ENCODE measurements at places on chromosomes 16 and 17. TPM values are rescaled to one million over a fixed set of nuclear protein-coding genes. Genes with fewer than 3 reads are reported as not detected.

KIF1C gene
- 88.9 TPM for total RNA-seq

TBC1D28 gene
- not detected for total RNA-seq

CETP gene
- total RNA-seq: 0.40 TPM

FAM171A2 gene
- total RNA-seq: 6.1 TPM

TBC1D26 gene
- 6.0 TPM for total RNA-seq

CES5A gene
- not detected for total RNA-seq

KRTAP1-1 gene
- total RNA-seq: not detected

NPIPB2 gene
- 11.2 TPM for total RNA-seq

TMEM97 gene
- 11.8 TPM for total RNA-seq

TLK2 gene
- 24.1 TPM for total RNA-seq

GRCh38 chr16:2707368-2708289 lies 12.4 kb downstream of the PRSS27 start:
- no peak for DNase-seq
- H3K4me1 ChIP-seq: no peaks in the 10 kb centered on the region
- no peaks in the 10 kb centered on the region for H3K36me3 ChIP-seq
- H3K27me3 ChIP-seq: no peaks in the 10 kb centered on the region
- H3K4me3 ChIP-seq: no peak overlapping the region

DNA sequence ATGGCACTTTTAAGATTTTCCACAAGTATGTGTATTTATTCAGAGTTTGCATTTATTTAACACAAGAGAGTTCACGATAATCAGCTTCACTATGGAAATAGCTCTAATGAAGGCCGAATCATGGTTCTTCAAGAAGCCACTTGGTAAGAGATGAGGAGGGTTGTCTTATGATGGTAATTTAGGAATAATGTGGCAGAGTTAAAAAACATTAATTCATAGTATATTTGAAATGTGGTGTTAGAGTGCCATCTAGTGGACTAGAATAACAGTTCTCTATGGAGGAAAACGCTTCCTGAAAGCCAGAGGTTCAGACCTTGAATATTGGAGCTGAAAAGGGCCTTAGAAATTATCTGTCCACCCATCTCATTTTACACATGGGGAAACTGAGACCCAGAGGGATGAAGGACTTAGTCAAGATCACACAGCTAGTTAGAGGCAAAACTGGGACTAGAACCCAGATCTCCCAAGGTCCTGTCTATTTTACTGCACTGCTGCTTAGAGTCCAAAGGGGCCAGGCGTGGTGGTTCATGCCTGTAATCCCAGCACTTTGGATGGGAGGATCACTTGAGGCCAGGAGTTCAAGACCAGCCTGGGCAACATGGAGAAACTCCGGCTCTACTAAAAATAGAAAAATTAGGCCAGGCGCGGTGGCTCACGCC lies 33.8 kb upstream of the KPNB1 start:
- DNase-seq: no peak
- H3K4me1 ChIP-seq: peaks cover 3% of the 10 kb centered on the region
- no peak overlapping the region for H3K4me3 ChIP-seq
- H3K27me3 ChIP-seq: no peaks in the 10 kb centered on the region
- H3K27ac ChIP-seq: no peak overlapping the region

- DNase-seq: no peak
- H3K27ac ChIP-seq: no peak overlapping the region
- no peak overlapping the region for H3K4me3 ChIP-seq
- no peaks in the 10 kb centered on the region for H3K4me1 ChIP-seq
- peaks cover 12% of the 10 kb centered on the region for H3K36me3 ChIP-seq
Observed at GRCh38 chr17:4180791-4181190, 37.8 kb downstream of the CYB5D2 start.

DNA sequence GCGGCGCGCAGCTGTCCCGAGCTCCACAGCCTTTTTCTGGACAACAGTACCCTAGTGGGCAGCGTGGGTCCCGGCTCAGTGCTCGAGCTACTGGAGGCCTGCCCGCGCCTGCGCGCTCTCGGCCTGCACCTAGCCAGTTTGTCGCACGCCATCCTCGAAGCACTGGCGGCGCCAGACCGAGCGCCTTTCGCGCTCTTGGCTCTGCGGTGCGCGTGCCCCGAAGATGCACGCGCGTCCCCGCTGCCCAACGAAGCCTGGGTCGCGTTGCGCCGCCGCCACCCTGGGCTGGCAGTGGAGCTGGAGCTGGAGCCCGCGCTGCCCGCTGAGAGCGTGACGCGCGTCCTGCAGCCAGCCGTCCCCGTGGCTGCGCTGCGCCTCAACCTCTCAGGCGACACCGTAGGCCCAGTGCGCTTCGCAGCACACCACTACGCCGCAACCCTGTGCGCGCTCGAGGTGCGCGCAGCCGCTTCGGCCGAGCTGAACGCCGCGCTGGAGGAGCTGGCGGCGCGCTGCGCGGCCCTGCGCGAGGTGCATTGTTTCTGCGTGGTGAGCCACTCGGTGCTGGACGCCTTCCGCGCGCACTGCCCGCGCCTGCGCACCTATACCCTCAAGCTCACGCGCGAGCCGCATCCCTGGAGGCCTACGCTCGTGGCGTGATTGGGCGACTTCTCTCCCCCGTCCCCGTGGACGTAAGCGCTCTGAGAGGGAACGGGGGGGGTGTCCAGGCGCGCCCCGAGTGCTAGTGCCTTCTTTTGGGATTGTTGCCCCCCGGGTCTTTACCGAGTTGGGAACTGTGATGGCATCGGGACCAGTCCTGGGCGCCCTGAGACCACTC lies 1.2 kb upstream of the HSF4 start:
- peak overlapping the region; percentile 94 for H3K27ac ChIP-seq
- DNase-seq: peak; percentile 56
- no peaks in the 10 kb centered on the region for H3K36me3 ChIP-seq
- H3K27me3 ChIP-seq: no peaks in the 10 kb centered on the region

- no peak overlapping the region for H3K27ac ChIP-seq
- H3K4me3 ChIP-seq: no peak overlapping the region
- H3K4me1 ChIP-seq: no peaks in the 10 kb centered on the region
- no peaks in the 10 kb centered on the region for H3K36me3 ChIP-seq
- no peaks in the 10 kb centered on the region for H3K27me3 ChIP-seq
Observed at GRCh38 chr16:54344646-54345630, 58.4 kb upstream of the IRX3 start.

DNA sequence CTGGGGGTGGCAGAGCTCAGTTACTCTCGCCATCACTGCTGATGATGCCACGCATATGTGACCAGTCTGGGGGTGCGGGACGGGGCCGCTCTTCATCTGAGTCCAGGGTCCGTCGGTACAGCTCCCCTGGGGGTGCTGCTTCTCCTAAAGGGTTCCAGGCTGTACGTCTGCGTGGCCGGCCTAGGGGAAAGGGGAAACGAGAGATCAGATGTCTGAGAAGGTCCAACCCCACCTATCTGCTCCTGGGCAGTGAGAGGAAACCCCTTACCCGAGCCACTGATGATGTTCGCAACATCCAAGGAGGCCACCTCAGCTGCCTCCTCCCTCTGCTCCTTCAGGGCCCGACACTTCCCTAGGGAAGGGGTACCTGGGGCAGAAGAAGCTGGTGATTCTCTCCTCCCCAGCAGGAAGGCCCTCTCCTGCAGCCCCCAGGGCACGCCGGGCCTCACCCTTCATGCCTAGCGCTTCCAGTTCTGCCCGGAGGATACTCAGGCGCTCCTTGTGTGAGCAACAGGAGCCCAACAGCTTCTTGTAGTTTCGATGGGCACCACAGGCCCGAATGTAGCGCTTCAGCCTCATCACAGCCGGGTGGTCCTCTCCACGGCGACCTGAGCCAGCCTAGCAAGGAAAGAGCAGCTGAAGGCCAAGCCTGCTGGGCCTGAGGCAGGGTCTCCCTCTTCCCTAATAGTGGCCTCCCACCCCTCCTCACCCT lies 2.1 kb downstream of the HIRIP3 start:
- H3K4me1 ChIP-seq: peaks cover 10% of the 10 kb centered on the region
- no peak overlapping the region for H3K4me3 ChIP-seq
- H3K36me3 ChIP-seq: peaks cover 6% of the 10 kb centered on the region
- DNase-seq: no peak
- H3K27me3 ChIP-seq: no peaks in the 10 kb centered on the region

- no peak for DNase-seq
- no peak overlapping the region for H3K4me3 ChIP-seq
- H3K27me3 ChIP-seq: no peaks in the 10 kb centered on the region
- peaks cover 15% of the 10 kb centered on the region for H3K4me1 ChIP-seq
- no peaks in the 10 kb centered on the region for H3K36me3 ChIP-seq
Observed at GRCh38 chr17:19645734-19646201, 2.8 kb upstream of the ALDH3A2 start.

DNA sequence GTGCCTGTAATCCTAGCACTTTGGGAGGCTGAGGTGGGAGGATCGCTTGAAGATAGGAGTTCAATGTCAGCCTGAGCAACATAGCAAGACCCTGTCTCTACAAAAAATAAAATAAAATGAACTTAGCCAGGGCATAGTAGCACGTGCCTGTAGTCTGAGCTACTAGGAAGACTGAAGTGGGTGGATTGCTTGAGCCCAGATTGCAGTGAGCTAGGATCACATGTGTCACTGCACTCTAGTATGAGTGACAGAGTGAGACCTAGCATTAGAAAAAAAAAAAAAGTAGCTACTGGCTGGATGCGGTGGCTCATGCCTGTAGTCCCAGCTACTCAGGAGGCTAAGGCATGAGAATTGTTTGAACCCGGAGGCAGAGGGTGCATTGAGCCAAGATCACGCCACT lies 6.0 kb downstream of the ADAP2 start:
- H3K36me3 ChIP-seq: no peaks in the 10 kb centered on the region
- no peaks in the 10 kb centered on the region for H3K27me3 ChIP-seq
- no peak overlapping the region for H3K27ac ChIP-seq
- no peak for DNase-seq
- no peaks in the 10 kb centered on the region for H3K4me1 ChIP-seq

DNA sequence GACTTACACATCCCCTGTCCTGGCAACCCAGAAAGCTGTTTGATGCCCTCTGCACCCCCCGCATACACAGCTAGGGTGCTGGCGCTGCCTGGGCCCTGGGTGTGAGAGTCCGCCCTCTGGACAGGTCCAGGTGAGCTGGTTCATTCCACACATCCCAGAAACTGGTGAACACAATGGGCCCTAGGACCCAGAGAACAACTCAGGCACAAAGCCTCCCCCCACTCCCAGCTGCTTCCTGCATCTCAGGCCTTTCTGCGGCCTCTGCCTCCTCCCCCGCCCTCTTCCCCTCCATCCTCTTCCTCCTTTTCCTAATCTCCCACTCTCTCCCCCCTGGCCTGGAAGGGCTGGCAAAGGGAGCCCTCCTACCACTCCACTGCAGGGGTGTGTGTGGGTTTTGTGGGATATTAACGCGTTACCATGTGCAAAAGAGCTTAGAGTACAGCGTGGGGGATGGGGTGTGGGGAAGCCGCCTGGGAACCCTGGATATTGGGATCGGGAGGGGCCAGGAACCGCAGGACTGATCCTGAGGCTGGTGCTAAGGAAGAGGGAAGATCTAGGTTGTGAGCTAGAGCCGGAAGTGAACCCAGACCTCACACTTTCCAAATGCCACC lies 1.6 kb upstream of the PPP1R9B start:
- DNase-seq: peak; percentile 91
- peak overlapping the region; percentile 69 for H3K4me3 ChIP-seq
- peaks cover 19% of the 10 kb centered on the region for H3K4me1 ChIP-seq
- peak overlapping the region; percentile 90 for H3K27ac ChIP-seq

- no peaks in the 10 kb centered on the region for H3K4me1 ChIP-seq
- H3K36me3 ChIP-seq: no peaks in the 10 kb centered on the region
- no peaks in the 10 kb centered on the region for H3K27me3 ChIP-seq
- DNase-seq: no peak
- H3K4me3 ChIP-seq: no peak overlapping the region
- no peak overlapping the region for H3K27ac ChIP-seq
Observed at GRCh38 chr17:77632619-77633018, 325.9 kb upstream of the TNRC6C start.

GRCh38 chr17:79478051-79478461 lies 132.8 kb downstream of the RBFOX3 start:
- no peaks in the 10 kb centered on the region for H3K36me3 ChIP-seq
- no peaks in the 10 kb centered on the region for H3K4me1 ChIP-seq
- no peak overlapping the region for H3K4me3 ChIP-seq
- no peak overlapping the region for H3K27ac ChIP-seq

DNA sequence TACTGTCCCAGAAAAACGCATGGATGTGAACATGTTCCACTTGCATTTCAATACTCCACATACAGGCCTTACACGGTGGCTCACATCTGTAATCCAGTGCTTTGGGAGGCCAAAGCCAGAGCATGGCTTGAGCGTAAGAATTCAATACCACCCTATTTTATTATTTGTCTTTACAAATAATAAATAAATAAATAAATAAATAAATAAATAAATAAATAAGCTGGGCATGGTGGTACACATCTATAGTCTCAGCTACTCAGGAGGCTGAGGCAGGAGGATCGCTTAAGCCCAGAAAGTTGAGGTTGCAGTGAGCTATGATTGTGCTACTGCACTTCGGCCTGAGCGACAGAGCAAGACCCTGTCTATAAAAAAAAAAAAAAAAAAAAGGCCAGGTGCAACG lies 53.9 kb downstream of the PLXDC1 start:
- DNase-seq: no peak
- no peak overlapping the region for H3K4me3 ChIP-seq
- H3K27me3 ChIP-seq: no peaks in the 10 kb centered on the region
- H3K36me3 ChIP-seq: no peaks in the 10 kb centered on the region

- no peaks in the 10 kb centered on the region for H3K4me1 ChIP-seq
- H3K36me3 ChIP-seq: no peaks in the 10 kb centered on the region
- no peaks in the 10 kb centered on the region for H3K27me3 ChIP-seq
- H3K4me3 ChIP-seq: no peak overlapping the region
Observed at GRCh38 chr17:56121191-56122051, 31.9 kb upstream of the ANKFN1 start.

DNA sequence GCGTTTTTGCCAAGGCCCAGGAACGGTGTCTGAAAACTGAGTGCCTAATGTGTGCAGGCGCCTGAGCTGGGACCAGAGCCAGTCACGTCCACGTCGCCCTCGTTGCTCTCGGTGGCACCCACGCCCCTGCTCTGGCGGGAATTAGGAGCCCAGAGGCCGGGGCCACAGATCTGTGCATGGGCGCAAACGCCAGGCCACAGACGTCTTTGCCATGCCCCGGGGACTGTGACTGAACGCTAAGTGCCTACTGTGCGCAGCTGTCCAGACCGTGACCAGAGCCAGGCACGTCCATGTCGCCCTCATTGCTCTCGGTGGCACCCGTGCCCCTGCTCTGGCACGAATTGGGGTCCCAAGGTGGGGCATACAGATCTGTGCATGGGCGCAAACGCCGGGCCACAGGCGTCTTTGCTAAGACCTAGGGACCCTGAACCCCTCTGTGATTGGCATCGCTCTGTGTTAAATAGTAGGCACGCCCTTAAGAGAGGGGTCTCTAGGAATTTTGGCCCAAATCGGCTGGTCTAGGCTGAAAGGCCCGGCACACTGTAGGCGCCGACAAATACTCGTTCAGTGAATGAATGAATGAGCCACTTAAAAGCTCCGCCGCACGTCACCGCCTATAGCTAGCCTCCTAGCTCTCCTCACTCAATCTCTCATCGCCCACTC lies 827 bp upstream of the UBALD1 start:
- H3K27ac ChIP-seq: peak overlapping the region; percentile 100
- peaks cover 24% of the 10 kb centered on the region for H3K4me1 ChIP-seq
- DNase-seq: no peak

- DNase-seq: no peak
- H3K27me3 ChIP-seq: no peaks in the 10 kb centered on the region
- peaks cover 7% of the 10 kb centered on the region for H3K4me1 ChIP-seq
- no peaks in the 10 kb centered on the region for H3K36me3 ChIP-seq
Observed at GRCh38 chr16:30375864-30376263, 1.3 kb downstream of the MYL11 start.

- no peaks in the 10 kb centered on the region for H3K4me1 ChIP-seq
- no peak overlapping the region for H3K27ac ChIP-seq
- no peaks in the 10 kb centered on the region for H3K27me3 ChIP-seq
- DNase-seq: no peak
Observed at GRCh38 chr17:8740486-8740885, 4.2 kb downstream of the CCDC42 start.

- no peak overlapping the region for H3K27ac ChIP-seq
- H3K4me1 ChIP-seq: no peaks in the 10 kb centered on the region
- H3K27me3 ChIP-seq: no peaks in the 10 kb centered on the region
- no peaks in the 10 kb centered on the region for H3K36me3 ChIP-seq
- DNase-seq: no peak
Observed at GRCh38 chr16:71441348-71442050, 355 bp downstream of the TLE7 start.
